ENCODE measurements at places on chromosomes 7 and 10.

- no peak for DNase-seq
These were observed 32.6 kb downstream of the GRID1 start for GRCh38 chr10:86333826-86334487.

DNA sequence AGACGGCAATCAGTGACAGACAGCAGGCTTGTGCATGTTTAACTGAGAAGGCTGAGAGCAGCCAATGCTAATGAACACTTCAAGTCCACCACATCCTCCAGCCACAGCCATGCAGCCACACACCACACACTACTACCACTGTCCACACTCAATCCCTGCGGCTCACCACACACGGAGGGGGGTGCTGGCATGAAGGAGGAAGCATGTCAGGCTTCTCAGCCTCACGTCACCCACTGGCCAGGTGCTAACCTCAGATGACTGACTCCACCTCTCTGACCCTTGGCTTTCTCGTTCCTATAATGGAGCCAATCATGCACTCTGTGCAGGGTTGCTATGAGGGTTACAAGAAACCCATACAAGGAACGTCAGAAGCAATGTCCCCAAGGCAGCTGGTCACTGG is 165.4 kb upstream of the RNF32 start:
- DNase-seq = no peak

DNA sequence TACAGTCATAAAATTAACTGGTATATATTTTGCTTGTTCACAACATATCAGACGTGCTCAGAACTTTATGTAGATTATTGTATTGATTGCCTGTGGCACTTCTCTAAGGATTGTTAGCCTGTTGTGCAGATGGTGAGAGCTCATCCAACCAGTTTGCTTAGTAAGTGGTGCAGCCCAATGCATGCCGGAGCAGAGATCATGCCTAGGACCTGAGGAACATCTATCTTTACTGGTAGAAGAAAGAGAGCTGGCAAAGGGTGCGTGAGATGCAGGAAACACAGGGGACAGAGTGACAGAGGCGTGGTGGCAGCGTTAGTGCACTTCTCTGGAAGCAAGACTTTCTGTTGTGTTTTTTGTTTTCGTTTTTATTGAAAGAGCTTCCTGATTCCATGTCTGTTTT is 35.9 kb downstream of the CCM2 start:
- DNase-seq = no peak

DNA sequence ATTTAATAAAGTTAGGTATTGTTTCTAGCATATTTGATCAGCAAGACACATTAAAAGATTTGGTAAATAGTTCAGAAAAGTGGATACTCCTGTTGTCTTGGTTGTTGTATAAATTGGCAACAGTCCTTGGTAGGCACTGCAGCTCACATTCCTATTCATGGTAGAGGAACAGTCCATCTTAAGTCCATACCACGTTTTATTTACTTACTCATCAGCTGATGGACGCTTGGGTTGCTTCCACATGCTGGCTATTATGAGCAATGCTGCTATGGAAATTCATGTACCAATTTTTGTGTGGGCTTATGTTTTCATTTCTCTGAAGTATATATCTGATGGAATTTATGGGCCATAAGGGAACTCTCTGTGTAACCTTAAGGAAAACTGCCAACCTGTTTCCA is 43.3 kb downstream of the C10orf120 start:
- DNase-seq = no peak

DNA sequence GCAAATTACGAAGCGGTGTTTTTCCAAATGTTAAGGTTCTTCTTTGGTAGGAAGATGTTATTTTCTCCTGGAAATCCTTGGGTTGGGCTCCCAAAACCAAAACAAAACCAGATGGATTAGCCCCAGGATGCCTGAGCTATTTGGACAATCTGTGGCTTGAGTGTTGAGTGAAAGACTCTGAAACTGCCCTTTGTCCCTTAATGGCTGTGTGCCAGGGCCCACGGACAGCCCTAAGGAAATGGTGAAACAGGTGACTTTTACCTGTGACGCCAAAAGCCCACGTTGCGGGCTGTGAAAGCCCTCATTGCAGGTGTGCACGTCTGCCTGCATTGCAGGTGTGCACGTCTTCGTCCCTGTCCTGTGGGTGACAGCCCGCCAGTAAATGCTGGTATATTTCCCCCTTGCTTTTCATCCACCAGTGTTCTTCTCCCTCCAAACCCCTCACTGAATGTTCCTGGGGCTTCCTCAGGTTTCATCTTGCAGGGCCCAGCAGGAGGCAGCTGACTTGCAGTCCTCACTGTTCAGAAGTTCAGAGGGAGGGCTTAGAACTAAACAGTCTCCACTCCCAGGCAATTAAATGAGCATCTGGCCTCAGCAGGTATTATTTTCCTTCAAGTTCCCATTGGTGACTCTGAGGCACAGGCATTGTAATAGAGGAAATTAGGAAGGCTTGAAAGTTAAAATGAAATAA is 10.7 kb downstream of the PFKP start:
- no peak for DNase-seq

DNA sequence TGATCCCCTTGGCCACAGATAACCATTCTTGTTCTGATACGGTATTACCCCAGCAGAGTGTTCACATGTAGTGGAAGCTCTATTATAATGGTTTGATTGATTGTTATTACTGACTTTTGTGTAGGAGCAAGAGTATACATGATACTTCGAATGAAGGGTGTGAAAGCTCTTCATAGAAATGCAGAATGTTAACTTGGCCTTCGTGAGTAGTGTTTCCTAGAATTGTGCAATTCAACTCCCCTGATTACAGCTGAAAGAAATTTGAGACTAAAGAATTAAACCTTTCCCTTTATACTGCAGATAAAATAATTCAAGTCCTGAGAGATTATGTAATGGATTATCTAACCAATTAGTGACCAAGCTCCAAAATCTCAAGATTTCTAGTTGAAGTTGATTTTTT is 38.2 kb downstream of the MKLN1 start:
- DNase-seq = no peak
